ENCODE measurements at places on chromosomes 2 and 18. TPM values are rescaled to one million over a fixed set of nuclear protein-coding genes. Genes with fewer than 3 reads are reported as not detected.

DNA sequence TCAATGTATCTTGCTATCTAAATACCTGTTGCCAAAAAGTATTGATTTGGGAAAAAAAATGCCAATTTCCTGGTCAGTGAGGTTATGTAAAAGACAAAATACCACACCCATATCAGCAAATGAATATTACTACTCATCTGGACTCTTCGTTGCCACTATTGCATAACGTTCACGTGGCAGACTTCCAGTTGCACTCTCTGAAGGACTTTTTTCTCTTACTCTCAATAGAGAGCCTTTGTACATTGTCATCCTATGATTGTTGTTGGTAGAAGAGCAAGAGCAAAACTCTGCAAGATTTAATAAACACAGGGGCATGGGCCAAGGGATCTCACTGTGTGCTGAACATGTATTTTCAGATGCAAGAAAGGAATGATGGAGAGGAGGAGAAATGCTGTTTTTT is 689.8 kb downstream of the MBD2 start:
- no peak for DNase-seq

GRCh38 chr2:88671786-88672427 is 19.6 kb upstream of the RPIA start:
- DNase-seq: no peak

GRCh38 chr2:187689372-187689771 is 135.1 kb upstream of the TFPI start:
- no peak for DNase-seq

DNA sequence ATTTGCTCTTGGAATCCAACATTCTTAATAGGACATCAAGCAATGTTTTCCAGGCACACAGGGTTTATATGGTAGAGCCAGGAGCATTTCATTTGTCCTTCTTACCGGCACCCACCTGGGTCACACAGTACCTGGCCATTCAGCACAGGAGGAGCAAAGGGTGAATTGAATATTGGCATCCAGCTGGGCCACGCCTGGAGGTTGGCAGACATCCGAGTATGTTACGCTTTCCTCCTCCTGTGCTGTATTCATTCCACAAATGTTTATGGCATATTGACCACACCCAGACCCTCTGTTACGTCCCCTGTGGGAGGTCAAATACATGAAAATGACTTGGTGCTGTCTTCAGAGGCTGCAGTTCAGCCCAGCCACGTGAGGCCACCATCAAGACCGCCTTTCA is 206.2 kb downstream of the RTP5 start:
- DNase-seq: no peak

- no peak for DNase-seq
Measured at GRCh38 chr2:200781616-200782015, 30.1 kb upstream of the BZW1 start.

DNA sequence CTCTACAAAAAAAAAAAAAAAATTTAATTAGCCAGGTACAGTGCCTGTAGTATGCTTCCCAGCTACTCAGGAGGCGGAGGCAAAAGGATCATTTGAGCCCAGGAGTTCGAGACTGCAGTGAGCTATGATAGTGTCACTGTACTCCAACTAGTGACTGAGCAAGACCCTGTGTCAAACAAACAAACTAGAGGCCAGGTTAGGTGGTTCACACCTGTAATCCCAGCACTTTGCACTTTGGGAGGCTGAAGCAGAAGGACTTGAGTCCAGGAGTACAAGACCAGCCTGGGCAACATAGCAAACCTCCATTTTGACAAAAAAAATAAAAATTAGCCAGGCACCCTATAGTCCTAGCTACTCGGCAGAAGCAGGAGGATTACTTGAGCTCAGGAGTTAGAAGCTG is 13.4 kb downstream of the HDLBP start:
- no peak for DNase-seq

- DNase-seq: no peak
Measured at GRCh38 chr2:204982303-204982702, 437.0 kb downstream of the PARD3B start.

- no peak for DNase-seq
Measured at GRCh38 chr2:173086518-173087213, 11.0 kb downstream of the MAP3K20 start.

- DNase-seq: no peak
Measured at GRCh38 chr2:167803449-167803988, 443.9 kb downstream of the STK39 start.

GRCh38 chr2:29477186-29477585 is 362.0 kb downstream of the CLIP4 start:
- DNase-seq: no peak

- DNase-seq: no peak
Measured at GRCh38 chr2:98172150-98172765, 85.3 kb downstream of the VWA3B start.

- no peak for DNase-seq
Measured at GRCh38 chr2:26324903-26325302, 21.0 kb upstream of the SELENOI start.

DNA sequence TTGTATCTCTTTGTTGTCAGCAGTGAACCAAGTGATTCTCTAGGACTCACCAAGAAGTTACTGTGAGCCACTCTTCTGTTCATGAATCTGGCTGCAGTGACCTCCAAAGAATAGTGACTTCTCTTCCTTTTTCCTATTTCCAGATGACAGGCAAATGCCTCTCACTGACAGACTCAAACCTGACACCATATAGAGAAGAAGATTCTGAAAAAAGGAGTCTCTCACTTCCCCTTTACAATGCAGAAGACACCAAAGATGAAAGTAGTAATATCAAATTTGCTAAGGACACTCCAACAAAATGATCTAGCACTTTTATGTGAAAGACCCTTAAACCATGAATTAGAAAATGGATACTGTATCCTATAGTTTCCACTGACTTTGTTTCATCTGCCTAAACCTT is 44.4 kb upstream of the SETBP1 start:
- no peak for DNase-seq

- no peak for DNase-seq
Measured at GRCh38 chr2:28591711-28592335, 96.0 kb downstream of the PLB1 start.

DCDC2C gene
- 2.4 TPM for total RNA-seq

CRYBA2 gene
- total RNA-seq: not detected

STARD6 gene
- not detected for total RNA-seq

RFX8 gene
- total RNA-seq: not detected

Data from ascending aorta (tissue), 2 donors.